ENCODE measurements at places on chromosomes 3 and 15. TPM values are rescaled to one million over a fixed set of nuclear protein-coding genes. Genes with fewer than 3 reads are reported as not detected.

- peak; percentile 97 for DNase-seq
These were observed 151.2 kb upstream of the CDIN1 start for GRCh38 chr15:36428102-36428845.

DNA sequence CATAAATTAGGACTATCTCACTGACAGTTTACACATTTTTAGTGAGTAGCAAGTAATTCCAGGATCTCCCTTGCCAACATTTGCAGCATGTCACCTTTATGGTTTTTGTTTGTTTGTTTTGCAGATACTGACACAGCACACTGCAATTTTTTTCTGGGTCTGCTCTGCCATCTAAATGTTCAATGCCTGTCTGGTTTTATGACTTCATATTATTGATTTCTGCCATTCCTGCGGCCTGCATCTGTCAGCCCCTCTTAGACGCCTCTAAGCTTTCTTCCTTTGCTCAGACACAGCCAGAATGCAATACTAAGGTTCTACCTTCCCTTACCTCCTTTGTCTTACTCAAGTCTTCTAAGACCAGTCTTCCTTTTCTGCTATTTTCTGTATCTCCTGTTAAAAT is 321.2 kb upstream of the AZI2 start:
- no peak for DNase-seq

- no peak for DNase-seq
These were observed 5.7 kb downstream of the MAN2C1 start for GRCh38 chr15:75362642-75363249.

- peak; percentile 76 for DNase-seq
These were observed 52.0 kb downstream of the SUCNR1 start for GRCh38 chr3:151925419-151925818.

DNA sequence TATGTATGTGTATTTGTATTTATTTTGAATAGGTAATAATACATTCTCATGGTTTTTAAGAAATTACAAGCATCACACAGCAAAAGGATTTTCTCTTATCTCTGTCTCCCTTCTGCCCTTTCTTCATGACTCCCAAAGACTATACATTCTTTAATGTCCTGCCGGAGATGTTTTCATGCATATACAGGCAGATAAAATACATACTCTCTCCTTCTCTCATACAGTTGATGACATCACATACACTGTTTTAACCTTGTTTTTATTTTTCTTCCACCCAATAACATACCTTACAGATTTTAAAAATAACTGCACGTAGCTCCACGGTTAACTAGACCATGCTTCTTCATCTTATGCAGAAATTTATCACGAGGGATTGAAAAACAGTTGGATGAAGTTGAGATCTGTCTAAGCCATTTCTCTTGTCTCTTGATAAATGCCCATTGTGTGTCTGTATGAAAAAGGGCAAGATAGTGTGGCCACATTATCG is 249.8 kb downstream of the EDEM1 start:
- DNase-seq, result no peak

- DNase-seq, result no peak
These were observed 391.9 kb downstream of the OCA2 start for GRCh38 chr15:27707257-27707656.

DNA sequence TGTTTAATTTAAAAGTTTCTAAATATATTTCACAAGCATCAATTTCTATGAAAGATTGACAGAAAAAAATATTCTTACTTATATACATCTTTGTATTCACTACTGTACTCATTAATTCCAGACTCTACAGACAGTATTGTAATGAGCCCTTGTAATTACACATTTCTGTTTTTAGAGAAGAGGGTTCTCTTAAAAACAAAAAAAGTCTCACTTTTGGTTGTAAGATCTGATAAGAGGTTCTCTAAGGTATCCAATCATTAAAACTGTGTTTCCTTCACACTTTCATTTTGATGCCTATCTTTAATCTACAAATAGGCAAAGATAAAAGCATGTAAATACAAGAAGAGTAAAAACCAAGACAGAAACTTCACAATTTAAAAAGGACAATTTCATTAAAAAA is 75.6 kb downstream of the FBXL22 start:
- DNase-seq, result no peak

- DNase-seq, result no peak
These were observed 101.1 kb downstream of the CMSS1 start for GRCh38 chr3:99918715-99919114.

Gene FETUB
- total RNA-seq, result not detected

Gene CCK
- 0.42 TPM for total RNA-seq

Gene ACVR2B
- total RNA-seq, result 2.9 TPM
